ENCODE measurements at places on chromosomes 13 and 19. TPM values are rescaled to one million over a fixed set of nuclear protein-coding genes. Genes with fewer than 3 reads are reported as not detected.

Gene ZNF132
- total RNA-seq: 3.7 TPM

Gene PRTN3
- total RNA-seq: not detected

Gene RDH8
- not detected for total RNA-seq

Gene PSG6
- 1.2 TPM for total RNA-seq

Gene UBE2L5
- total RNA-seq: not detected

Gene CYP2B6
- total RNA-seq: not detected

Gene PROZ
- not detected for total RNA-seq

Gene ACP7
- 4.4 TPM for total RNA-seq

Gene C19orf53
- total RNA-seq: 96.5 TPM

Gene CYP4F2
- 0.33 TPM for total RNA-seq

Gene ZNF253
- 5.6 TPM for total RNA-seq

Gene C5AR2
- 0.09 TPM for total RNA-seq

Gene ZNF493
- 9.6 TPM for total RNA-seq

Gene DUS3L
- 25.5 TPM for total RNA-seq

GRCh38 chr13:70884196-70884595 is 775.9 kb upstream of the KLHL1 start:
- DNase-seq: no peak

DNA sequence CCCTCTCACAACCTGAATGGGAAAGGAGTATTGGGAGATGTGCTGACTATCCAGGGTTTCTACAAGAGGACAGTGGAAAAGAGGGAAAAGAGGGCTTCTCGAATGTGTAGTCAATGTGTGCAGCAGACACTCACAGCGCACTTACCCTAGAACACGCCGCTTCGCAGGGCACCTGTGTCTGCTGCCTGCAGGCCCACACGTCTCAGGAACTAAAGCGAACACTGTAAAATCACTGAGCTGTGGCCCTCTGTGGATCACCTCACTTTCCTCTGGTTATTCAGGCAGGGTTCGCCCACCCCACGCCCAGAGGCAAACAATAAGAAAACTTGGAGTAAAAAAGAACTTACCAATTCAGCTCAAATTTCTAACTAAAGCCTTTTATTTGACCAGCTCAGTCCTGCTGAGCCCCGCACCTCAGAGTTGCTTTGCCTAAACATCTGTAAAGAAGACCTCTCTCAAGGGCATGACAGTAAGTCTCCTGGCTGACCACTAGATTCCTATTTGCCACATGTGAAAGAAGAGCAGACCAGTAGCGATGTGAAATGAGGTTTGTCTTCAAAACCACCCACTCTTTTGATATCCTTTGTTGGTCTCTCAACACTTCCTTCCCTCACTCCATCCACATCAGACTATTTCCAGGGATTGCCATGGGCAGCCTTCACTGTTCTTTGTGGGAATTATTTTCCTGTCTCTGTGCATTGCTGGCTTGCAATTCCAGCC is 19.3 kb upstream of the DOCK9 start:
- DNase-seq: no peak

GRCh38 chr19:40507892-40508291 is 41.1 kb downstream of the SPTBN4 start:
- no peak for DNase-seq

- no peak for DNase-seq
These were observed 140.2 kb downstream of the TNFRSF19 start for GRCh38 chr13:23710366-23710765.

DNA sequence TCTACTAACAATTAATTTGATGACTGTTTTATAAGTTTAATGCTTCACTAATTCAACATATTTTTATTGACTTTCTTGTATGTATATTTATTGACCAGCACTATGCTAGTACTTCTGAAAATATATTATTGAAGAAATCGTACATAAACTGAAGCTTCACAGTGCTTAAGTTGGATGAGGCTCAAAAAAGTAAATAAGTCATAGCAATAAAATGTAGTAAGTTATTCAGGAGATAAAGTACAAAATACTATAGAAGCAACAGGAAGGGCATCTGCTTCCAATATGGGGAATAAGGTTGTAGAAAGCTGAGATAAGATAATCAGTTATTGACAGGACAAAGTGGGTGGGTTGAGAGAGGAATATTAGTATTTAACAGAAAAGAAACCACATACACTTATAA is 944.9 kb upstream of the MIR17HG start:
- no peak for DNase-seq

- DNase-seq: no peak
These were observed 56.6 kb downstream of the CELF5 start for GRCh38 chr19:3281026-3281425.

DNA sequence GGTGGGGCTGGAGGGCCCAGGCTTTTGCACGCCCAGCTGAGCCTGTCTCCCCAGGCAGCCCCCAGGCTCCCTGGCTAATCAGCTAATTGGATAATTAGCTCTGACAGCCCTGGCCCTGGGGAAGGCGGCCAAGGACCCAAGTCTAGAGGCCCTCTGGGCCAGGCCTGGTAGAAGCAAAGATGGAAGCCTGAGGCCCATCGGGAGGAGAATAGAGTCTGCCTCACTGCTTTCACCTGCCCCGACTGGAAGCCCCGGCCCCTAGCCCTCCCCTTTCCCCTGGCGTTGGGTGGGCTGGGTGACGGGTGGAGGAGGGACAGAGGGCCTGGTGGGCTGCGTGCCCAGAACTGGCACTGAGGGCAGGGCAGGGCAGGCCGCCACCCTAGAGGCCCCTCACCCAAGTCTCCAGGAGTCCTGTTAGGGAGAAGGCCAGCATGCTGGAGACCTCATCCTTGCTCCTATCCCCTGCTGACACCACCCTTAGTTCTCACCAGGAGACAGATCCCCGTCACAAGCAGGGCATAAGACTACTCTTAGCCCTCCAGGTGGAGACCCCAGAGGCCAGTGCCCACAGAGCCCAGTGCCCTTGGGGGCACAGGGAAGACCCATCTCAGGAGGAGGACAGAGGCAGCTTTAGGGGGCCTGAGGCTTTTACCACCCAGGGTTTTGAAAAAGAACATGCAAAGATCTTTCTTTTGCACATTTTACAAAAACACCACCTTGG is 12.0 kb downstream of the LYL1 start:
- DNase-seq: no peak

GRCh38 chr19:4508698-4509097 is 9.6 kb downstream of the PLIN4 start:
- DNase-seq: no peak

DNA sequence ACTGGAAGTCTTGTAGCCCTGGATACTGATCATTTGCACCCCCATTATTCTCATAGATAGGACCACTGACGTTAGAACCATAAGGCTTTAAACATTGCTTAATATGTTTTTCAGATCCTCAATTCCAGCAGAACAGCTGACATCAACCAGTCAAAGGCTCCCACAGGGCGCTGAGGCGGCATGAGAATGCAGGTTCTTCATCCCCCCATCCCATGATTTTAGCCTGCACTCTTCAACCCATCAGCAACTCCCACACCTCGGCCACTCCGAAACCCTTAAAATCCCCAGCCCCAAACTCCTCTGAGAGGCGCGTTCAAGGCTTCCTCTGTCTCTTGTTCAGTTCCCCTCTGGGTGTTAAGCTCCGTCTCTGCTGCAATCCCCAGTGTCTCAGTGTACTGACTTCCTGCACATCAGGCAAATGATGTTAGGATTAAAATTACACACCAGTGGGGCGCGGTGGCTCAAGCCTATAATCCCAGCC is 24.3 kb upstream of the LAMP1 start:
- DNase-seq: no peak

DNA sequence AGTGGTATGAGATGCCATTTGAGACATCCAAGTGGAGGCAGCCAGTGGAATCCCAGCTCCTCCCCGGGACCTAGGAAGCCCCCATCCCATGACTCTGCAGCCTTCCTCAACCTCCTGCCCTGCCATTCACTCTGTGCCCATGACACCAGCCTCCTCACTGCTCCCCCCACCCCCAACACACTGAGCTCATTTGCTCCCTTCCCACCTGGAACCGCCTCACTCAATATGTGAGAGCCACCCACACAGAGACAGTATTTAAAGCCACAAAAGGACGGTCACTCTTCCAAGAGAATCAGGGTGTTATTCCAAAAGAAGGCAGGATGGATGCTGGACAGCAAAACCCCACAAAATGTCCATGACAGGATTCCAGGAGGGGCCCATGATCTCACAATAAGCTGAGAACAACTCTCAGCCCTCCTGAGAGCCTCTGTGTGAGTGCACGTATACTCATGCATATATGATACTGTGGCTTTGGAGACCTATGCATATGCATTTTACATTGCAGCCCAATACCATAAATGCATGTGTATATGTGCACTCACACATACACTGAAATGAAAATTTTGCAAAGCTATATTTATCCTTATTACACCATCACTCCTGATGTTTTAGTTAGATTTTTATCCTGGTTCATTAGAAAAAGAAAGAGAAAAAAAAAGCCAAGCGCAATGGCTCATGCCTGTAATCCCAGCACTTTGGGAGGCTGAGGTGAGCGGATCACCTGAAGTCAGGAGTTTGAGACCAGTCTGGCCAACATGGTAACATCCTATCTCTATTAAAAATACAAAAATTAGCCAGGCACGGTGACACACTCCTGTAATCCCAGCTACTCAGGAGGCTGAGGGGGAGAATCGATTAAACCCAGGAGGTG is 10.8 kb upstream of the RANBP3 start:
- no peak for DNase-seq

GRCh38 chr19:7720351-7720750 is 11.6 kb downstream of the CLEC4G start:
- DNase-seq: no peak

GRCh38 chr19:50349277-50350057 is 16.0 kb downstream of the NAPSA start:
- no peak for DNase-seq

- DNase-seq: no peak
These were observed 57.4 kb downstream of the TM9SF2 start for GRCh38 chr13:99558570-99559180.

DNA sequence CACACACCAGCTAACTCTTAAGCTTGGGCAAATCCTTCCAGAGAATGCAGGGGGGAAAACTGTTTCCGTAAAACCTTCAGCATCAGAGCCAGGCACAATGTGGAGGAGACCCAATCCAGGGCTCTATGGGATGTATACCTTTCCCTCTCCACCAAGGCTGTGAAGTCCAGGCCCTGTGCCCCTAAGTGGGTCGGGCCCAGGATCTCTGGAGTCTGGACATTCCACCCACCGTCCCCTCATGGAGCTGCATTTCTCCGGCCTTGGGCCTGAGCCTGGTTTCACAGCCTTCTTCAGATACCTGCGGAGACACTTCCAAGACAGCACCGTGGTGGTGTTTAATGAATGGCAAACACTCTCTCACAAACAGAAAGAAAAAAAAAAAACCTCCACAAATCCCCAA is 186.2 kb downstream of the URI1 start:
- no peak for DNase-seq

DNA sequence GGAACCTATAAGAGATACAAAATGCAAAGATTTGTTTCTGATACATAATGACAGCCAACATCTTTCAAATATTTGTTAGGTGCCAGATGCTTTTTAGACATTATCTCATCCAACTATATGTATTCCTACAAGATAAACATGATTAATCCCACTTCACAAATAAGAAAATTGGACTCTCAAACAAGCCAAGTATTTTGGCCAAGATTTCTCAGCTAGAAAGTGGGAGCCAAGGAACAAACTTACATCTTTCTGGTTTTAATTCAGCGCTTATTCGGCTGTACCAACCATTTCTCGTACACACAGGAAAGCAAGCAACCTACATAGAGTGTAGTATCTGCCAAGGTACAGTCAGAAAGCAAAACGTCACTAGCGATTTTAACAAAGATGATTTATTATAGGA is 85.7 kb upstream of the SERP2 start:
- no peak for DNase-seq

GRCh38 chr13:109665781-109666249 is 120.6 kb downstream of the IRS2 start:
- no peak for DNase-seq

DNA sequence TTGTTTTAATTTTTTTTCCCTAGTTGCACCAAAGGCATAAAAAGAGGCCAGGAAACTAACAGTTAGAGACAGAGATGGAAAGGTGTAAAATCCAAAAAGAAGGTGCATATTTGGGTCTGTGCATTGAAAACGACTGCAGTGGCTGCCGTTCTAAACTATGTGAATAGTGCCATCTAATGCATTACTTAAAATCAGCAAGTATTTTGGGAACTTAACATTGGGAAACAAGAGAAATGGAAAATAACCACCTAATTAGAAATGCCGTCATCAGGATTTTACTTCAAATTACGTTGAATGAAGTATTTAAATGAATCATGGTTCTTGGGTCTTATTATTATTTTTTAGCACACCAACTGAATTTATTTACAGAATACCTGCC is 189.5 kb upstream of the MIR17HG start:
- no peak for DNase-seq

DNA sequence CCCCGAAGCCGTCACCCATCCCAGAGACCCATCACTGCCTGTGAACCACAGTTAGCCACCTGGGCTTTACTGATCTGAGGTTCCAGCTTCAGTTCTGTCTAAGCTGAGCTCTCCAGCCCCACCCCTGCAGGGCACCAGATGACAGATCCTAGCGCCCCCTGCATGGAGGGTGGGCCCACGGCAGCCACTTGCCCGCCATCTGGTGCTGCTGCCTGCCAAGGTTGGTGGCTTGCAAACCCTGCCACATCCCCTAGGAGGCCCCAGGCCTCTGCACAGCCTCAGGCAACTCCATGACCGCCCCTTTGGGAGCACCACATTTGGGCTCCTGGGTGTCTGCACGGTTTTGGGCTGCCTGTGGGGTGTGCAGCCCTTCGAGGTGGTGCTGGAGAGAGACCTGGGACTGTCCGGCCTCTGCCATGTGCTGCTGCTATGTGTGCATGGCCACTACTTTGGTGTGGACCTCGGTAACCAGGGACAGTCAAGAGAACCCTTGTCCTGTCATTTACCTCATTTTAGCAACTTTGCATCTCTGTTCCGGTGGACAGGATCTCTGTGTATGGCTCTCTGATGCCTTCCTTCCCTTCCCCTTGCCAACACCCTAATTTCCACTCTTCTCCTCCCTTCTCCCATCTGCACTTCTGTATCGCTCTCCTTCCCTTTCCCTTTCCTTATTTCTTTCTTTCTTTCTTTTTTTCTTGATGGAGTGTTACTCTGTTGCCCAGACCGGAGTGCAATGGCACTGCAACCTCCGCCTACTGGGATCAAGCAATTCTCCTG is 17.4 kb upstream of the SDHAF1 start:
- no peak for DNase-seq

DNA sequence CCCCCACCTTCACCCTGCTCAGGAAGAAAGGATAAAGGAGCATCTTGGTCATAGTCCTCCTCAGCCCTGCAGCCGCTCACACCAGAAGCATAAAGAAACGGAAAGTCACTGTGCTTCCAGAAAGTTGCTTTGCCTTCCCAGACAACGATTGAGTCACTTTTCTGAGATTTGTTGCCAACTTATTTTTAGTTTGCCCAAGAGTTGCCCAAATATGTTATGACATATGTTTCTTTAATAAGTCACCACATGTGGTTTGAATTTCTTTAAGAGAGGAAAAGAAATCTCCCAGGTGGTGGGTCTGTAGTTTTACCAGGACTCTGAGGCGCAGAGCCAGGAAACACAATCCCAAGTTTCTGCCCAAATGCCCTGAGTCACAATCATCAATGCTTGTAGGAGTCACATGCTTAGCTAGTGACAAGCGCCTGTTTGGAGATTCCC is 63.4 kb upstream of the LRCH1 start:
- DNase-seq: peak; percentile 81
